ENCODE measurements at places on chromosomes 5 and 9. TPM values are rescaled to one million over a fixed set of nuclear protein-coding genes. Genes with fewer than 3 reads are reported as not detected.

GRCh38 chr5:138276402-138277054 lies 2.1 kb upstream of the GFRA3 start:
- DNase-seq = no peak

DNA sequence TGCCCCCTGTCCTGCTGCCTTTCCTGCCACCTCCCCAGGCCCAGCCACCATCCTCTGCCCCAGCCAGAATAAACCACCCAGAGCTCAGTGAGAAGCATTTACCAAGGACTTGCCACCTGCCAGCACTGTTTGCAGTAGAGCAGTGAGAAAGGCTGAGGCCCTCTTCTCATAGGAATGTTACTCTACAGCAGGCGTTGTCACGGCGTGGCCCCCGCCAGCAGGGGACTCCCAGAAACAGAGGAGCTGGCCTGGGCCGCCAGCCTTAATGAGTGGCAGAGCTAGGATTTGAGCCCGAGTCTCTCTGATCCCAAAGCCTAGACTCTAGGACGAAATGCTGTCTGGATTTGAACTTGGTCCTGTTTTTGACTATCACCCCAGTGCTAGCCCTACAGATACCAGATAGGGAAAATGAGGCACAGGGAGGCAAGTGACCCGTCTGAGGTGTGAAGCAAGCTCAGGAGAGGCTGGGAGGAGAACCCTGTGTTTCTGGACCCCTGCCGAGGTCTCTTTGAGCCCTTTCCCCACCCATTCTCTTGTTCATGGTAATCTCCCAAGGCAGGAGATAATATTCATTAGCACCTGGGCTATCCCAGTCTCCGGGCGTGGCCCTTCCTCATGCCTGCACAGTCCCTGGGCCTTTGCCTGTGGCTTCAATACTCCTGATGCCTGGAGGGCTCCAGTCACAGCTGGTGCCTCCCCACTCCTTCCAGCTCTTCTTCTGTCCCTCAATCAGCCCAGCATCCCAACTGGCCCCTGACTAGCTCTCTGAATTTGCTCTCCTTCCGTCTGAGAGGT lies 30.7 kb downstream of the HRH2 start:
- DNase-seq = no peak

- peak; percentile 32 for DNase-seq
These were observed at the start of gene PCDHB16 for GRCh38 chr5:141182248-141182647. TSS of gene PCDHB16 (plus strand) at chr5:141182387. CDS start at chr5:141182560, 173 bp downstream.

GRCh38 chr5:16809395-16810207 lies 126.5 kb downstream of the MYO10 start:
- peak; percentile 49 for DNase-seq

The MZB1 gene
- total RNA-seq = not detected

Data from IMR-90 (cell line).